ENCODE measurements at places on chromosomes 3 and 15.

GRCh38 chr3:110062716-110063115 lies 725.4 kb upstream of the DPPA4 start:
- DNase-seq: no peak

DNA sequence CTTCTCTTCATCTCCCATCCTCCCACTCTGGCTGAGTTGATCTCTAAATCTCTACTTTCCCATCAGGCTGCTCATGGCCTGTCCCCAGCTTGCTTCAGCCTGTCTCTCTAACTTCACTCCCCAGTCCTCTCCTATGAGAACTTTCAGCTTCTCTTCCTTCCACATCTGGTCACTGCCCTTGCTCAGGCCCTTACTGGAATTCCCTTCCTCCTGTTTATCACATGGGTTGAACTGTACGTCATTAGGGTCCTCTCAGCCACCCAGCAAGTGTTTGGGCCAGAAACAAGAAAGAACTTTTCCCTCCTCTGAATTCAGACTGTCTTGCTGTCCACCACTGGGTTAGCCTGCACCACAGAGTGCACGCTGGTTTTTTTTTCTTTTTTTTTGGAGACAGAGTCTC lies 5.0 kb downstream of the PTPN23 start:
- DNase-seq: no peak

DNA sequence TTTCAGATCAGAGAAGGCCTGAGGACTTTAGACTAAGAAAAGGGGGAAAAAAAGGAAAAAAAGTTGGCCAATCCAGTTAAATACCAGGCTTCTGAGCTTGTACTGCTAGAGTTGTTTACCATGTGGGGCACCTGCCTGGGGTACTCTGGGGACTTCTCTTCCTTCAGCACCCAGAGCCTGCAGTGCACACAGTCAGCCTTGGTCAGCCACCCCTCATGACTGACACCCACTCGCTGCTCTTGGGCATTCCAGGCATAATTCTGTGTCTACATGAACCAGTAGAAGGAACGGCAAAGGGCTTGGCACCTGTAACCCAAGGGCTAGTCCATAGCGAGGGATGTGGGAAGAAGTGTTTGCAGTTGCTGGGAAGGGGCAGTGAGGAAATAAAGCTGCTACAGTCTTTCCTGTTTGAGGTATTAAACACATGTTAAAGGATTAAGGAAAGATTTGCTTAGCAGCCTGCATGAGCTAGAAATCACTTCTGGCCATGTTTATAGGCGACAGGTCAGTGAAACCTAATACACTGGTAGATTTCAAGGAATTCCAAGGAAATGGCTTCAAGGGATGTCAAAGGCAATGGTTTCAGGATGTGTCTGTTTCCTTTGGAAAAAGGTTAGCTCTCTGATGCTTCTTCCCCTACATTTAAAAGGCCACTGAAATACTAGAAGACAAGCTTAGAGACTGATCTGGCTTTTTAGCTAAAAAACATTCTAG lies 232.5 kb downstream of the CHST2 start:
- DNase-seq: no peak

DNA sequence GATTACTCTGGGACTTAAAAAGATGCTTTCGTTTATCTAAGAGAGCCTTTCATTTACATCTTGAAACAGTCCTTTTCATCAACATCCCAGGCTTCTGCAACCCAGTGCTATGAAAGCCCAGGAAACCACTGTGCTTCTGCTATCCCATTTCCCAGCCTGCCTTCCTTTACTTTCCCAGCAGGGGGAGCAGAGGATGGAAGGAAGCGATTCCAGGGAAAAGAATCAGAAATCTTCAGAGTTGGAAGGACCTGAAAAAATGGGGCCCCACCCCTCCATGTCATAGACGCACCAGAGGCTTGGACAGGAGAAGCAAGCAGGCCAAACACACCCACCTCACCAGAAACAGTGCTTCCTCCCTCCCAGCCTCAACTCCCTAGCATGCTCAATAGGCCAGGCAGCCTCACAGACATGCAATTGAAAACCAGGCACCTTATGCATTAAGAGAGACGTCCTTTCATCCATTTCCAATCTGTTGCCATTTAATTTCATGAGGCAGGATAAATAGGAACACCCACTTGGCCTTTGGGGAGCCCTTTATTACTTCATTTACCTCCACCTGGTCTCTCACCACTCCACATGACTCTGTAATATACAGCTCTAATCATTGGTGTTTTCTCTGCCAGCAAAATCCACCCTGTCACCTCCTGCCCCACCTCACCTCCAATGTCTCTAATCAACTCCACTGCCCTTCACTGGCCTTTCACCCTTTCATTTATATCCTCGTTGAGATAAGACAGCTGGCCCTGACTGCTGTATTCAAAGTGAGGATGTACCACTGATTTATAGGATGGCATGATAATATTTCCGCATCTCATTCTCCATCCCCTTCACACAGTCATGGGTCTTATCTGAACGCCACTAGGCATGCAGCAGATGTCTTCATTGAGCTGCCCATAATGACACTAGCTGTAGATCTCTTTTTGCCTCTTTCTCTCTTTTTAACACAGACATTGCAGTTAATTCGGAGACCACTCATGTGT lies 583.9 kb downstream of the NTRK3 start:
- no peak for DNase-seq

DNA sequence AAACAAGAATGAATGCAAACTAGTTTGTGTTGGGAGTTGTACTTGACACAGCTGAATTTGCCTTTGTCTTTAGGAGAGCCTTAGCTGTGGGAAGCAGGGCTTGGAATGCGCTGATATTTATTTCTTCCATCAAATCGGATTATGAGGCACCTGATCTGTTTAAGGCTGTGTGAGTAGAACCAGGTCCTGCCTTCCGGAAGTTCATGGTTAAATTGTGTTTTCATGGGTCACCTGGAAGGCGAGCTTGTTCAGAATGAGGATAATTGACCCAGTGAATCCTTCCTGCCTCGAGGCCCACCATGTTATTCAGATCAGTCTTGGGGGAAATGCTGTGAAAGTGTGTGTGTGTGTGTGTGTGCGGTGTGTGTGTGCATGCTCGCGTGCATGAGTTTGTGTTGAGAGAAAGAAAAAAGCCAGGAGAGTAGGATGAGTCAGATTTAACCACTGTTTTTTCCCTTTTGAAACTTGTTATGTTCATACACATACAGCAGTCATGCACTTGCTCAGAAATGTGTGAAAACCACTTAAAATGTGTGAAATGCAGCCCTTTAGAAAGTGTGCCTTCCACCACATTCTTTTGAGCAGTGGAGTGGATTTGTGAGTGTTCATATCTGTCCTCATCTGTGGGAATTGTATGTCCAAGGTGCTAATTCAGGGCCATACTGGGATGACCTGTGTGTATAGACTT lies 36.7 kb downstream of the SMAD3 start:
- no peak for DNase-seq

GRCh38 chr15:46354443-46354842 lies 719.6 kb downstream of the SQOR start:
- DNase-seq: no peak

DNA sequence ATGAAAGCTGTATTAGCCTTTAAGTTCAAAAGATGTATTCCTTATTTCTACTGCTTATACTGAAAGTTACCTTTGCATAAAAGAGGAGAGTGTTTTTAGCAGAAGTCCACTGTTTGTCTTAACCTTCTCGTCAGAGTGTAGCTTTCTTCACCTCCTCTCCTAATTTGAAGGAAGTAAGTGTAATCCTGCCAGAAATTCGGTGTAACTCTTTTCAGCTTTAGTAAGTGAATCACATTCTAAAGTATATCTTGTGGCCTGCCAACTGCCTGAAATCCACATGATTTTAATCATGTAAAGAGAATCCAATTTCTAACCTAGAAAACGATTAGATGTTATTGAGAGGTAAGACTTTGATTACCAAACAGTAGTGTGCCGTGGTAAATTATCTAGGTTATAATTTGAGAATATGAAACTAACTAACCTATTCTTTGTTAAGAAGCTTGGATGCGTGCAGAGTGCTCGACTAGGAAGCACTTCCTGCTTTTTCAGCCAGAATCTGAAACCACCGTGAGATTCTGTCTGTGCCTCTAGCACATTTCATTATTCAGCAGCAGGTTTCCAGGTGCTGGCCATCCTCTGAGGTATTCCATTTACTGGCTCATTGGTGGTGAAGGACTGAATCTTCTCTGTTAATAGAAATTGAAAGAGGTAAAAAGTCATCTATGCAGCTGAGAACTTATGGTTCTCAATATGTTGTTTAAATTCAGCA lies 7.5 kb downstream of the GYG1 start:
- DNase-seq: peak; percentile 83

DNA sequence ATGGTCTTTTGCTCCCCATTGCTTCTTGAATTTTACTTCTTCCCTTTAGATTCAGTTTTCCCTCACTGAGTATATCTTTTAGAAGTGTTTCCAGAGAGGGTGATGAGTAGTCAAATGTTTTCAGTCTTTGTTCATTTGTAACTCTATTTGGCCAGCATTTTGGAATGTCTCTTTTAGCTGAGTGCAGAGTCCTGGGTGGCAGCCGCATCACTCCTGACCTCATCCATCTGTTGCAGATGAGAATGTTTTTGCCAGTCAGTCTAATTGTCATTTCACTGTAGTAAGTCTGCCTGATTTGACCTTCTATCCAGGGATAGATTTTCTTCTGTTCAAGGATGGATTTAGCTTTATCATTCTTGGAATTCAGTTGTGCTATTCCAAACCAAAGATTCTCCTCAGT lies 7.3 kb downstream of the SRPRB start:
- DNase-seq: no peak

DNA sequence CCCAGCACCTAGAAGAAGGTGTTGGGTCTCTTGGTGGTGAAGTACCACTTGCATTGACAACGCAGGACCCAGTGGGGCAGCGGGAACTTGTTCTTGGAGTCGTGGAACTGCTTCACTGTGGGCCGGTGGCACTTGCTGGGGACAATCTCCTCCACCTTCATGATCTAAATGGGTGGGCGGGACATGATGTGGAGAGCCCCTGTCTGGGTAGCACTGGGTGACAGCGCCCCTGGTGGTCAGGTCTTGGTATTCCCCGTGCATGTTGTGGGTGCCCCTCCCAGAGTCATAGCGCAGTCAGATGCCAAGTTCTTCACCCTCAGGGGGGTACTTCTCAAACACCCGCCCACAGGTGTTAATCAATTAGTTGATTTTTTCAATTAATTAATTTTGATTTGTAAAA lies 60.2 kb downstream of the AGBL1 start:
- DNase-seq: no peak

GRCh38 chr15:67869701-67870100 lies 29.9 kb upstream of the RNU6-1 start:
- no peak for DNase-seq

- DNase-seq: no peak
These were observed 51.6 kb downstream of the MOBP start for GRCh38 chr3:39519103-39519502.

GRCh38 chr15:74683758-74684157 lies 12.1 kb downstream of the EDC3 start:
- no peak for DNase-seq
